ENCODE measurements at places on chromosomes 1 and 21.

DNA sequence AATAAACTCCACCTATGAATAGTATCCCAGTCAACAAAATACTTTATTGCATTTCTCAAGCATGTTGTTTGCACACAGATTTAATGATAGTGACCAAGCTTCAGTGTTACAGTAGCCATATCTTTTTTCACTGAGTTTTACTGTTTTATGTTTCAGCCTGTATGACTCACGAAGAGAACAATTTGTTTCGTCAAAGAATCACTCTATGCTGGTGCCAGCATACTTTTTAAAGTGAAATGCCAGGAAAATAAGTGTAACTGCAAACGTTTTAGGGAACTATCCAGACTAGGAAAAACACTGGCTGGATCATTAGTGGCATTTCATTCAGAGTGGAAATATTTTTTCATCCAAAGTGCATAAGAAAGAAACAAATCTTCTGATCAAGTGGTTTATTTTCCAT, 210.8 kb downstream of the COL11A1 start:
- no peak for DNase-seq

DNA sequence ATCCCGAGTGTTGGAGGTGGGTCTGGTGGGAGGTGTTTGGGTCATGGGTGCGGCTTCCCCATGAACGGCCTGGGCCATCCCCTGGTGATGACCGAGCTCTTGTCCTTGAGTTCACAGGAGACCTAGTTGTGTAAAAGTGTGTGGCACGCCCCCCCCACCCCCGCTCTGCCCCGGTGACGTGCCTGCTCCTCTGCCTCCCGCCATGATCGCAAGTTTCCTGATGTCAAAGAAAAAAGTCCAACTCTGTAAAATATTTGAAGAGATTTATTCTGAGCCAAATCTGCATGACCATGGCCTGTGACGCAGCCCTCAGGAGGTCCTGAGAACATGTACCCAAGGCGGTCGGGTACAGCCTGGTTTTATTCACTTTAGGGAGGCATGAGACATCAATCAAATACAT, 125.1 kb upstream of the COL6A1 start:
- no peak for DNase-seq

- DNase-seq, result no peak
These were observed 3.3 kb upstream of the TMEM240 start for GRCh38 chr1:1543706-1544099.

- no peak for DNase-seq
These were observed 812 bp upstream of the ARF1 start for GRCh38 chr1:228081578-228082213.

- DNase-seq, result no peak
These were observed 177.8 kb downstream of the PSMG1 start for GRCh38 chr21:39005502-39005787.

- DNase-seq, result no peak
These were observed 40.8 kb upstream of the TMPRSS2 start for GRCh38 chr21:41548781-41549180.

DNA sequence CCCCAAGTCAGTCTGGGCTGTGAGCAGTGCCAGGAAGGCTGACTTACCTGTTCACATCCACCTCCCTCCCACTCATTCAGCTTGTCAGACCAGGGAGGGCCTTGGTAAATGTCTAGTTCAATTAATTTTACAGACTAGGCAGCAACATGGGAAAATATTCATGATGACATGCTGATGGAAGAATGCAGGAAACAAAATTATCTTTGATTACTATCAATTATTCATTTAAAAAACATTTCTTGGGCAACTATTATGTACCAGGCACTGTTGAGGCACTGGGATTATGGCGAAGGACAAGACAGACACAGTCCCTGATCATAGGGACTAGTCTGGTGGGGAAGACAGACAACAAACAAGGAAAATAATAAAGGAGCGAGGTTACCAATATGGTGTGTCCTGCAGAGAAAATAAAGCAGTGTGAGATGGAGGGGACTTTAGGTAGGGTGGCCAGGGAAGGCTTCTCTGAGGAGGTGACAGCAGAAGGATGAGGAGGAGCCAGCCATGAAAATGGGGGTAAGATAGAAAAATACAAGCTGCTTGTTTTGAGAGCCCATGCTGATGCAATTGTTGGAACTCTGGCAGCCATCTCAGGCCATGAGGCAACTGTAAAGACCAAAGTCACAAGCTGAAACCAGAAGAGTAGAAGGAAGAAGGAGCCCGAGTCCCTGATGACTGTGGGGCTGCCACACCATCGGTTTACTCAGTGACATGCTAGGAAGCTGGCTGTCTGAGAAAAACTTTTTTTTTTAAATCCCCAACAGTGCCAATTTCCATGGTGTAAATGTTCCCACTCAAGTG, 14.0 kb downstream of the TRIM62 start:
- no peak for DNase-seq

Data from globus pallidus (tissue), 1 donor.